ENCODE measurements at places on chromosomes 2 and 18.

DNA sequence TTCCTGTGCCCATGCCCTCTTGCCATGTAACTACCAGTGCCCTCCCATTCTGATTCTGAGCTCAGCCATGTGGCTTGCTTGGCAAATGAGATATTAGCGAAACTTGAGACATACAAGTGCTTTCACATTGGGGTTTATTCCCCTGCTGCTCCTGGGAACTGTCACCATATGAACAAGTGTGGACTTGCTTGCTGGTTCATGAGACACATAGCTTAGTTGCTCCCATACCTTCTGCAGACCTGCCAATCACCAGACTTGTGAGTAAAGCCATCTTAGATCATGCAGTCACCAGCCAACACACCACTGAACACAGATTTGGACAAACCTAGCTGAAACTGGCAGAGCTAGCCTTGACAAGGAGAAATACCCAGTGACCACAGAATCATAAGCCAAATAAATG, 155.1 kb downstream of the SS18 start:
- no peak for DNase-seq

DNA sequence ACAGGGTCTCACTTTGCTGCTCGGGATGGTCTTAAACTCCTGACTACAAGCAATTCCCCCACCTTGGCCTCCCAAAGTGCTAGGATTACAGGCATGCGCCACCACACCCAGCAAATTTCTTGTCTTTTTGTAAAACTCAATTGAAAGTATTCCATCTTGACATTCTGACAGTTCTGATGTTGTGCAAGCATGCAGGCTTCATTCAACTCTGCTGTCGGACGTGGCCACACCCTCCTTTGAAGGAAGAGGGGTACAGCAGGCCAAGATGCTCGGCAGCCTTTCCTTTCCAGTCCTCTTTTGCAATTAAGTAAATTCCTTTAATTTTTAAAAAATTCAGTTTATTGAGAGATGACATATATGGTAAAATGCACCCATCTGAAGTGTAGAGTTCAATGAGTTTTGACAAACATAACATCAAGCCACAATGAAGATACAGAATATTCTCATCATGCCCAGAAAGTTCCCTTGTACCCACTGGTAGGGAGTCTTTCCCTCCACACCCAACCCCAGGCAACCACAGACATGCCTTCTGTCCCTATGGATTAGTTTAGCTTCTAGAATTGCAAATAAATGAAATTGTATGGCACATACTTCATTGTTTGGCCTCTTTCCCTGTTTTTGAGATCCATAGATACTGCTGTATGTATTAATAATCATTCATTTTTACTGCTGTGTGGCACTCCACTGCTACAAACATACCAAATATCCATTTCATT, 33.1 kb downstream of the TUBB6 start:
- DNase-seq, result no peak

DNA sequence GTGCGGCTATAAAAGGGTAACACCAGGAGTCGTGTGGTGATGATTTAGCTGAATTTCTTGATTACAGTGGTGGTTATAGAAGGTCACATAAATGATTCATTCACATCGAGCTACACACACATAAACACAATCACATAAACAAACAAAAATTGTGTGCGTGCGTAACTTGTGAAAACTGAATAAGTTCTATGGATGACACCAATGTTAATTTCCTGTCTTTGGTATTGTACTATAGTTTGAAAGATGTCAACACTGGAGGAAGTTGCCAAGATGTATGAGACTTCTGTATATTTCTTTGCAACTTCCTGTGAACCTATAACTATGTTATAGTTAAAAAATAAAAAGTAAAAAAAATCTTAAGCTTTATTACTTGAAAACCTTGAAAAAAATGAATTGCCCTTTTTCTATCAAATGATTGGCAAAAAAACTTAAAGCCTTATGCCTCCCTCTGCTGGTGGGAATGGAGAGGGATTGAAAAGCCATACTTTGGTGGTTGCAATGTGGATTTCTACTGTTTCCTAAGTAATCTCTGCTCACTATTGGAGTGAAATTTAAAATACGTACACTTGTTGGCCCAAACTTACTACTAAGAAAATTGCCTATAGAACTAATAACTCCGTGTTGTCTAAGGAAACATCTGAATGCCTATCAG, 227.7 kb downstream of the RPIA start:
- DNase-seq, result peak; percentile 8

DNA sequence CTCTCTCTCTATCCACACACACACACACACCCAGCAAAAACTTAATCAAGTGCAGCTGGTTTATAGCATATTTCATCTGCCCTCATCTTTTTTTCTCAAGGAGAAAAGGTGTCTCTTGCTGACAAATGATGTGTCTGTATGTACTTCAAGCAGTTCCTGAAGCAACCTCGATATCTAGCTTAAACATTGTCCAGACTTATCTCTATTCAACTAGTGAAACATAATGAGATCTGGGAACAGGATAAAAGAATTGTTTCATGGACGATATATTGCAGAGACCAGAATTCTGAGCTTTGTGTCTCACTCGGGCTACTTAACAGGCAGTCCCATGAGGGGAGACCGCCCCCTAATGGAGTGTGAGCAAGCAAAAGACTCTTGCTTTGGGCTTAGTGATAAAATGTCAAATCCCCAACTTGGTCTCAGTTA, 929.2 kb upstream of the SOX11 start:
- DNase-seq, result peak; percentile 1

DNA sequence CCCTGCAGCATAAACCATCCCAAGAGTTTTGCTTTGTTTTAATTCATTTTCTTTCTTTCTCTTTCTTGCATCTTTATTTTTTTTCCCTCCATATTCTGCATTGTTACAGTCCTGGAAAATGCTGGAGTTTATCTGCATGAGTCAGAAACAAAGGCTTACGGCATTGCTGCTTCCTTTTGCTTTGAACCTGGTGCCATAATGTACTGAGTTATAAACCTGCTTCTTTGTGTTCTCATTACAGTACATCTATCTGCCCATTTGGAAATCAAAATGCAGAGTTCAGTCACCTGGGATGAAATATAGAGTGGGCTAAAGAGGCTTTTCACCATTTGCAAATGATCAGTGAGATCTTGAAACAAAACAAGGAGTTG, 1009.2 kb upstream of the FANCL start:
- no peak for DNase-seq

- DNase-seq, result peak; percentile 44
Observed at GRCh38 chr18:27808683-27809082, 368.2 kb downstream of the CDH2 start.

DNA sequence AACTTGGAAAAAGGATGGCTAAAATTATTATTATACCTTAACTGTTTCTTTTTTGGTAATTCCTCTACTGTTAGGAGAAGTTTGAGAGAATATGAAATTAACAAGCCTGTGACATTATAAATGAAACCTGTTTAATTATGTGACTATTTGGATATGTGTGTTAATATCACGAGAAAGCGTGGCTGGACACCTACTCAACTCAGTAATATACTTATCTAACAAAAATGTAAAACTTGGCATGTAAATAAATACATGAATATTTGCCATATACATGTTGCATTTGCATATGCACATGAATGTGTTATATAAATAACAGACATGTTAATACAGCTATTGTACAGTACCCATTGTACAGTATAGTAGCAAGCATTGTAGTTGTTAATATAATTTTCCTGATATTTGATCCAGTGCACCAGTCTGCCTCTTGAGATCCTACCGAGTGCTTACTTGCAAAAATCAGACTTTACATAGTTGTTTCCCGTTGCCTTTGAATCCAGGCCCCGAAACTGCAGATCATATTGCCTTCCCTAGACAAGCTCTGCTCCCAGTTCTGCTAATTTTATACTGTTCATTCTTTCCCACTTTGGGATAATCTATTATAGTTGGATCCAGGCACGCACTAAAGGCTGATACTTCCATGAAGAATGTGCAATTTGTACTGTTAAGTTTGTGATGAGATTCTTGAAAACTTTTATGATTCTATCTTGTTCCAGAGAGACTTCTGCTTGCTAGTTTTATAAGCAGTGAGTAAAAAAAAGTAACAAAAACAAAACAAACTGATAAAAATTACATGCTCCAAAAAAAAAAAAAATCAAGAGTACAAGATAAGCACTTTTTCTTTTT, 395.6 kb downstream of the ARHGAP15 start:
- peak; percentile 36 for DNase-seq

DNA sequence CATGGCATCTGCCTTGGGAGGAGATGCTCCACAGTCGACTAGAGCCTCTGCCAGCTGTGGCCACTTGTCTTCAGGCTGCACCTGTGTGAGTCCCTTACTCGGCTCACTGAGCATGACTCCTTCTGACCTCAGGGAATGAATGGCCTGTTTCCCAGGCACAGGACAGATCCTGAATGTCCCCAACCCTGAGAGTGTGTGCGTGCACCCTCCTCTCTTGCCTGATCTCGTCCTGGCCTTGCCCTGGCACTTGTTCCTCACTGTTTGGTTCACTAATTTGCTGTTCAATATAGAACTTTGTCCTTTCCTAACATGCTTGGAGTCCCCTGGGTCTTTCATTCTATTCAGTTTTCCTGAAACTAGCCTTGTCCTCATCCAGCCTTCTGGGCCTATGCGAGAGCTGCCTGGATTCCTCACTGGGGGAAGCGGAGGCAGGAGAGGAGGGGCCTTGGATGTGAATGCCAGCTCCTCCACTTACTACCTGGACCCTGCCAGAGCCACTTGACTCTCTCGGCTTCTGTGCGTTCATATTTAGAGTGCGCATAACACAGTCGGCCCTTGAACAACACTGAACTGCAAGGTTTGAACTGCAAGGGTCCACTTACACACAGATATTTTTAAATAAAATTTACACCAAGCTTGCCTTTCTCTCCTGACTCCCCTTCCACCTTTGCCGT, 184.8 kb downstream of the ACKR3 start:
- no peak for DNase-seq

- peak; percentile 71 for DNase-seq
Observed at GRCh38 chr2:213834331-213834730, 550.1 kb downstream of the SPAG16 start.

DNA sequence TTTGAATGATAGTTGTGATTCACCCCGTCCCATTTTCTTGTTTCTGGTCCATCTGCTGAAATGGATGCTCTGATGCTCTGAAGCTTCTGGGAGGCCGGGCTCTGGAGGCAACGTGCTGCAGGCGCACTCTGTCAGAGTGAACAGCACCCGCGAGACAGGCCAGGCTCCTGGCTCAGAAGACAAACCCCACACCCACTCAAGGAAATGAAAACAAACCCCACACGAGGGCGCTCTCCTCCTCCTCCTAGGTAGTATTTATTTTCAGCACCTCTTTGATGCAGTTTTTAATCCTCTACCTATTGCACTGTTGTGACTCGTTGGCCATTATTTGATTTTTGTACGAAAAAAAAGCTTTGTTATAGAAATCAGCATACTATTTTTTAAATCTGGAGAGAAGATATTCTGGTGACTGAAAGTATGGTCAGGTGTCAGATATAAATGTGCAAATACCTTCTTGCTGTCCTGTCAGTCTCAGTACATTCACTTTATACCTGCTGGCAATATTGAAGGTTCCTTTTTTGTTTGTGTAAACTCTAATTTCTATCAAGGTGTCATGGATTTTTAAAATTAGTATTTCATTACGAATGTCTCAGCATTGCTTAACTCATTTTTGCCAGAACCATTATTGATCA, 10.3 kb upstream of the CHST10 start:
- peak; percentile 31 for DNase-seq

DNA sequence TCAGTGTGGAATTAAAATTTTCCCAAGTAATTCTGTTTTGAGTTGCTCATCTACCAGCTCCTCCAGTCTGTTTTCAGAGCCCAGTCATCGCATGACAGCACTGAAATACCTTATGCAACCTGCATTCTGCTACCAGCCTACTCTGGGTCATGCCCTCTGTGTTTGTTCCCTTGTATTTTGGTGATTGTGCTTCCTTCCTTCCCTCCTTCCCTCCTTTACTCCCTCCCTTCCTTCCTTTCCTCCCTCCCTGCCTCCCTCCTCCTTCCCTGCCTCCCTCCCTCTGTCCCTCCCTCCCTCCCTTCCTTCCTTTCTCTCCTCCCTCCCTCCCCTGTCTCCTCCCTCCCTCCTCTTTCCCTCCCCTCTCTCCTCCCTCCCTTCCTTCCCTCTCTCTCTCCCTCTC, 289.6 kb downstream of the CDH2 start:
- DNase-seq, result peak; percentile 44

DNA sequence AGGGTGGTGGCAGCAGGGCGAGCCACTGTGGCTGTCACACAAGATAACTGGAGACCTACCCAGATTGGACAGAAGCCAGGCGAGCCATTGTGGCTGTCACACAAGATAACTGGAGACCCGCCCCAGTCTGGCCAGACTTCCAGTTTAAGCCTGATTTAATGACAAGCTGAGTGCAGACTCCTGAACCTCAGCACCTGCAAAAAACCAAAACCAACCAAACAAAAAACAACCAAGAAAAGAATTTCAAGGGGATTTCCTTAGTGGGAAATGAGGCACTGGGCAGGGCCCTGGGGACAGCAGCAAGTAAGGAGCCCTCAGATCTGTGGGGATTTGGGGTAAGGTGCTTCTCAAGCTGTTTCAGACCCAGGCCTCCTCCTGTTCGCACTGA, 95.2 kb upstream of the BOD1L2 start:
- DNase-seq, result no peak

- DNase-seq, result peak; percentile 8
Observed at GRCh38 chr2:190408538-190409271, 550 bp downstream of the MFSD6 start.

All from fibroblast of skin of right biceps (primary cell).